ENCODE measurements at places on chromosomes 13 and 19. TPM values are rescaled to one million over a fixed set of nuclear protein-coding genes. Genes with fewer than 3 reads are reported as not detected.

Gene IZUMO2
- total RNA-seq: not detected

Gene MUC16
- 0.50 TPM for total RNA-seq

Gene KLK3
- not detected for total RNA-seq

Gene ZSCAN4
- total RNA-seq: not detected

DNA sequence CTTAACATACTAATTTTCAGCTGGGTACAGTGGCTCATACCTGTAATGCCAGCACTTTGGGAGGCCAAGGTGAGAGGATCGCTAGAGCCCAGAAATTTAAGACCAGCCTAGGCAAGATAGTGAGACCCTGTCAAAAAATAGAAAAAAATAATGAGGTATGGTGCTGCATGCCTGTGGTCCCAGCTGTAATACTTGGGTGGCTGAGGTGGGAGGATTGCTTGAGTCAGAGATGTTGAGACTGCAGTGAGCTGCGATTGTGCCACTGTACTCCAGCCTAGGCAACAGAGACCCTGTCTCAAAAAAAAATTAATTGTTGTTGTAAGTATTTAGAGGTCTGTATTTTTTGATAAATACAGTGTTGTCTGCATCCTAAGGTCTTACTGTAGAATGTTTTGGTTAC, 66.8 kb downstream of the FNDC3A start:
- no peak for DNase-seq

All from kidney epithelial cell (primary cell).